ENCODE measurements at places on chromosomes 4 and X.

DNA sequence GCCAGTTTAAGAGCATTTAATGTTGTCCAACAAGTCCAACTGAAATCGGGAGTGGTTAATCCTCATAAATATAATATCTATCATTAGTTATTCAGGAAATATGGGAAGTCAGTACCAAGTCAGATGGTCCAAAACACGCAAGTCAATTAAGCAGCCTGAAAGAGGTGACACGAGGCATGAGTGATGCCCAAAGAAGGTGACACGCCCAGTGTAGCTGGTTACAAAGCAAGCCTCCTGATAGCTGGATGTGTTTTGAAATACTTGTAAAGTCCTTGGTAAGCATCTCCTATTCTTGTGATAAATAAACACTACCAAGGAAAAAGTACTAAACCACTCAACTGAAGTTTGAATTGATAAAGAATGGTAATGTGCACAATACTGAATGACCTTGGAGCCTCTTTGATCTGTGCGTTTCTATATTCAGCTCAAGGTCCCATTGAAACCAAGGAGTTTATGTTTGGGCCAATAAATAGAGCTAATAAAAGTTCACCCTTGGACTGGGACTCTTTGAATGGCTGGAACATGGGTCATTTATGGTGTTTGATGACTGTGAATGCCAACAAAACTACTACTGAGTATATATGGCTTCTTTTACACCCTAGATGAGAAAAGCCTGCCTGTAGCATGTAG lies 93.2 kb upstream of the KLF3 start:
- no peak for DNase-seq

DNA sequence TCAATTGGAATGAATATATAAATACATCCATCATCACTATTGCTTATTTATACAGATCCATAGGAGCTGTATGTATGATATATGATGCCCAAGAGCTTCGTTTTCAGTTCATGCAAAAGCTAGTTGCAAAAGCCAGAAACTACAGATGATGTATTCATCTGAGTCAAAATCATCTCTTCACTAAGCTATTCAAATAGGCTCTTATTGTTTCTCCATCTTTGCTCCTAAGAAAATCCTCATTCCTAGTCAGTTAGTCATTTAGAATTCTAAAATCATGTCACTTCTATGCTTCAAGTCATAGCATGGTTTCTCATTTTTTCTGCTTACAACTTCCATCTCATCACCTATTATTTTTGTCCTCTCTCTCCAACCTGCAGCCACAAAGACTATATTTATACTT lies 300.1 kb upstream of the TRAM1L1 start:
- DNase-seq = no peak

DNA sequence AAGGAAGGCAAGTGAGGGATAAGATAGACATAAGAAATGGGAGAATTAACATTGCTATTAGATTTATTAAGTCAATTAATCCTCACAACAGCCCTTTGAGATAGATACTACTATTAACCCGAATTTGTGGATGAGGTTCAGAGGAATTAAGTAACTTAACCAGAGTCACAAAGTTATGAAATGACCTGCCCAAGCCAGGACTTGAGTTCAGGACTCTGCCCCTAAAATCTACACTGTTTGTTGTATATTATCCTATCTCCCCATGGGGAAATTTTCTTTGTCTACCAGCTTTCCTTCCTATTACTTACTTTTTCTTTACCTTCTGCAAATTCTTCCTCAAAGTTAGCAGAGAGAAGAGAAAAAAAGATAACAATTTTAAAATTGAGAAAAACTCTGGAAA lies 33.4 kb upstream of the UBQLN2 start:
- DNase-seq = no peak

GRCh38 chr4:82398263-82398662 lies 24.5 kb upstream of the HNRNPD start:
- no peak for DNase-seq

GRCh38 chrX:66632981-66633380 lies 5.9 kb downstream of the EDA2R start:
- no peak for DNase-seq

DNA sequence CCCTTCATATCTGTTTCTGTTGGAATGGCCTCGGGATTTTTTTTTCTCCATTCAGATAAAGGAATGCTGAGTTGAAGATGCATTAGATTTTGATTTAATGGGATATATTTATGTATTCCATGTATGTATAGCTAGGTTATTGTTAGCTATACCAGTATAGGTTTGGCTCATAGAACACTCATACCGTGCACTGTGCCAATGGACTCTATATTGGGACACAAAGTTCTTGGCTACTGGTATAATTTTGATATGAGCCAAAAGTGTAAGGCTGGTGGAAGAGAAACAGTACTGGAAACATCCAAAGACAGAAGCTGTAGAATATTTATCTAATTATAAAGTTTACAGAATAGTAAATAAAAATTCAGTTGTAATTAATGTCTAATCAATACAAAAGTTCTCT lies 1912.1 kb downstream of the STIM2 start:
- DNase-seq = no peak

DNA sequence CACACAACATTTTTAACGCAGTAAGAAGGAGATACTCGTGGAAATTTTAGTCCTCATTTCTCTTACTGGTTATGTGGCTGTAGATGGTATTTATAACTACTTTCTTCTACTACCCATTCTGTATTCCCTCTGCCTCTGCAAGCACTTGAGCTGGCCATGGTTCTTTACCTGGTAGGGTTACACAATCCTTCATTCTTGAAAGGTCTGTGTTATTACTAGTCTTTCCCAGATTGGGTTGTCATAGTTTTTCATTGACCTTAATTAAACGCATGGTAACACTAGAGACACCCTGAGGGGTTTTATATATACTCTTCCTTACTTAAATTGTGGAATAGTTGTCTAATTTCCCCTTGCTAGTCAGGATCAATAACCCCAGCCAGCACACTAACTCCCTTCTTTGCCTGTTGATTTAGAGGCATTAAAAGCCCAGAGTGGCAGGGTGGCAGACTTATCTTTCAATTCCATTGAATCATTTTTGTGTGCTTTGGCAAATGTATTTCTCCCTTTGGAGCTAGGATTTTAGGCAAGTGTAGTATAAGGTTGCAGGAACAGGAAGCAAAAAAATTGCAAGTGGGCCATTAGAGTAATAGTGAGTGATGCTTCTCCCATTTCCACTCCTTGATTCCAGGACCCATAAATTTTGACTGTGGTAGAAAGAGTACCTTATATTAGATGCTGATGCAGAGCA lies 113.6 kb upstream of the EMCN start:
- DNase-seq = no peak

DNA sequence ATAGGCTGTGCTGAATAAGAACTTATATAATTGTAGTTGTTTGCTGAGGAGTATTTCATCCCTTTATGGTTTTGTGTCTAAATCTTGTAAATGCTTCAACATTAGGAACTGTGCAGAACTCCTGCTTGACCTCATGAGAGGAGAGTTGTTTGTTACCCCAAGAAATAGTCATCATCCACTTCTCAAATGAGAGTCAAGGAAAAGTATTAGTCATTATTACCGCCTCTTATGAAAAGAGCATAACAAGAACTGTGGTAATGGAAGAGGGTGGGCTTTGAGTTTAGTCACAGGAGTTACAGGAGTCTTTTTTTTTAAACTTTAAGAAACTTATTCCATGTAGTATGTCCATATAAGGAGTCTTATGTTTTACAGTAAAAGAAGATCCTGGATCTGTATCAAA lies 132.9 kb downstream of the RAP1GDS1 start:
- no peak for DNase-seq

GRCh38 chr4:127601029-127601428 lies 31.7 kb upstream of the INTU start:
- DNase-seq = no peak

DNA sequence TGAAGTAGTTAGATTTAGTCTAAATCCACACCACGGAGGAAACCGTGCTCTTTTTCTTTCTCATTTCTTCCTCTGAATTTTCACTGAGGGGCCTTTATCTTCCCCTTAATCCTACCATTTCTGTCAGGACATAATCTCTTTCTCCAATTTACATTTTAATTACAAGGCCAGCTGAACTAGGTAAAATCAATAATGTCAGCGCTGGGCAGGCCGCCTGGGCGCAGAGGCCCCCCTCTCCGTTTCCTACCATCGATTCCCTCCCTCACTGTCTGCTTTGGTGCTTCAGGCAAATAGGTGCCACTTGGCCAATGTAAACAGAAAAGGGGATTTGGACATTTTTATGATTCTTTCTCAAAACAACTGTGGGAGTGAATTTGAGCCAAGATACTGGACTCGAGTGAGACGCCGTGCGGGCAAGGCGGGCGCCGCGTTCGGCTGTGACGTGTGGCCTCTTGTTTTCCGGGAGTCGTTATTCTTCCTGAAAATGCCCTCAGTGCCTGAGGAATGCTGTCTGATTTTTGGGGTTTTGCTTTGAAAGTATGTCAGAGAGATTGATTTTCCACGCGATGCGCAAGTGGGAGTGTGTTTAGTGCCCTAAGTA lies 22.6 kb downstream of the UVSSA start:
- no peak for DNase-seq

DNA sequence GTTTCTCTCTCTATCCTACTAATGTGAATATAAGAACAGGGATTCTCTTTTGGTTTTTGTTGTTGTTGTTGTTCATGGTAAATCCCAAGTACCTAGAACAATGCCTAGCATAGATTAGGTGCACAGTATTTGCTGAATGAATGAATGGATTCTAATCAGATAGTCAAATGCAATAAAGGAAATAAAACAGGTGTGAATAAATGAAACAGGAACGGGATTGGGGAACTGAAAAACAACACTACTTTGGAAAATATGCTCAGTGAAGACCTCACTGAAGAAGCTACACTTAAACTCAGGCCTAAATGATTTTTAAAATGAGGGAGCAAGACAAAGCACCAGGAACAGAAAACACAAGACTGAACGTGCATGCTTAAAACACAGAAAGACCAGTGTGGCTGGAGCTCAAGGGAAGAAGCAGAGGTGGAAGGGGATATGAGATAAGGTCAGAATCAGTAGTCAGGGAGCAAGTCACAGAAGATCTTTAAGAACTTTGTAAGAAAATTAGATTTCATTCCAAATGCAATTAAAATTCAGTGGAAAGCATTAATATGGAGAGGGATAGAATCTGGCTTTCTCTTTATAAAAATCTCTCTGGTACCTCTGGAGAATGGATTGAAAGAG lies 144.7 kb downstream of the ZAR1 start:
- no peak for DNase-seq

Measured in activated naive CD8-positive, alpha-beta T cell treated with anti-CD3 and anti-CD28 coated beads, Interleukin-2, amount 50 U/mL, for 16 hours (primary cell).